ENCODE measurements at places on chromosomes 11 and 22. TPM values are rescaled to one million over a fixed set of nuclear protein-coding genes. Genes with fewer than 3 reads are reported as not detected.

GRCh38 chr11:134659882-134660281 lies 247.8 kb upstream of the B3GAT1 start:
- DNase-seq = no peak

- DNase-seq = no peak
These were observed 61.5 kb upstream of the POU2AF1 start for GRCh38 chr11:111440416-111441205.

Gene ARHGEF17
- total RNA-seq = 56.5 TPM

Gene RBM4
- total RNA-seq = 107 TPM

GRCh38 chr11:97461934-97462333 lies 1072.1 kb downstream of the JRKL start:
- no peak for DNase-seq

- DNase-seq = no peak
These were observed 131.1 kb downstream of the LDLRAD3 start for GRCh38 chr11:36074941-36075431.

DNA sequence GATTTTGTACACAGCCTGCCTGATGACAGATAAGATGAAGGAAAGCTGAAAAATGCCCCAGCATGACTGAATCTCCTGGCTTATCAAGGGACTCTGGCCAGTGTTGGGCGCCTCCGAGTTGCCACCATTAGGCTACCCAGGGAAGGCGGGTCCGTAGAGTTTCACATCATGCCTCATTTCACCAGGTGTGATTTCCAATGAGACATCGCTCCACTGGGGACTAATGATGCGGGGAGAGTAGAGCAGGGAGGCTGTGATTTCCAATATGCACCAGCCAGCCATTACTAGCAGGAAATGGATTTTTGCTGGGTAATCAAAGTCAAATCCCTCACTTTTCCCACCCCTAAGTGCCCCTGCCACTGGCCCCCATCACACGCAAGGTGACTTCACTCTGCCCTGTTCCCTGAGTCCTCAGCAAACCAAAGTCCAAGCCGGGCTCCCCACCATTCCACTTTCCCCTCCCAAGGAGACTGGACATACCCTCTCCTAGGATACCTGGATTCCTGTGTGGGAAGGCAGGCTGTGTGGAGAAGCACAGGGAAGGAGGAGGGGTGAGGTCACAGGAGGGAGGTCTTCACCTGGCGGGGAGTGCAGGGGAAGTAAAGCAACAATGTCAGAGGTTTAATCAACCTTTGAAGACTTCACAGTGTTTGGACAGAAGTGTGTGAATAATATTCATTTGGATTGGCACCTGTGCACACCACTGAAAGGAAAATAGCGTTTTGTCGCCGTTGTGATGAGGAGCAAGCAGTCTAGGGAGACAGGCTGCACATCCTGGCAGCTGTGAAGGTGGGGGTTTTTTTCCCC lies 613.3 kb upstream of the CADM1 start:
- DNase-seq = no peak

DNA sequence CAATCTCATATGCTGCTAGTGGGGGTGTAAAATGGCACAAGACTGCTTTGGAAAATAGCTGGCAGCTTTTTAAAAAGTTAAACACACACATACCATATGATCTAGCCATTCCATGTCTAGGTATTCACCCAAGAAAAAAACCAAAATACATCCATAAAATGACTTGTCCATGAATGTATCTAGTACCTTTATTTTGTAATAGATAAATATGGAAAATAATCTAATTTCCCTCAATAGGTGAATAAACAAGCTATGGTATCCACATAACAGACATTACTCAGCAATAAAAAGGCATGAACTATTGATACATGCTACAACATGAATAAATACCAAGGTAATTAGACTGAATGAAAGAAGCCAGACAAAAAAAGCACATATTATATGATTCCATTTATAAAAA lies 22.9 kb downstream of the RNF141 start:
- no peak for DNase-seq

DNA sequence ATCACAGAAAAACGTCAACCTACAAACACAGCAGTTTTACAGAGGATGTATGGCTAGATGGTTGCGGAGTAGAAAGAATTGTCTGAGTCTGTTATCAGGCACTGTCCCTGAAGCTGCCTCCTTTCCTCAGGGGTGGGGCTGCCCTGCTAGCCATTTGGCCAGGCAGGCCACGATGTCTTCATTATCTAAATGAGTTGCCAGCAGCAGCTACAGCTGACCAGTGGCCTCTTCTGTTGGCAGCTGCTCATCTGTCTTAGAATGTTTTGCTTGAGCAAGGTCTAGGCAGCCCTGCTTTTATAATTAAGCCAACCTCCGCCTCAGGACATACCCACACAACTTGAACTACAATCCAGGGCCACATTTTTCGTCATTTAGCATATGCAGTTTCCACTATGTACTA lies 17.5 kb downstream of the SLC6A5 start:
- no peak for DNase-seq

GRCh38 chr22:36081023-36081431 lies 52.4 kb upstream of the RBFOX2 start:
- DNase-seq = no peak

Gene SYCE3
- total RNA-seq = not detected

DNA sequence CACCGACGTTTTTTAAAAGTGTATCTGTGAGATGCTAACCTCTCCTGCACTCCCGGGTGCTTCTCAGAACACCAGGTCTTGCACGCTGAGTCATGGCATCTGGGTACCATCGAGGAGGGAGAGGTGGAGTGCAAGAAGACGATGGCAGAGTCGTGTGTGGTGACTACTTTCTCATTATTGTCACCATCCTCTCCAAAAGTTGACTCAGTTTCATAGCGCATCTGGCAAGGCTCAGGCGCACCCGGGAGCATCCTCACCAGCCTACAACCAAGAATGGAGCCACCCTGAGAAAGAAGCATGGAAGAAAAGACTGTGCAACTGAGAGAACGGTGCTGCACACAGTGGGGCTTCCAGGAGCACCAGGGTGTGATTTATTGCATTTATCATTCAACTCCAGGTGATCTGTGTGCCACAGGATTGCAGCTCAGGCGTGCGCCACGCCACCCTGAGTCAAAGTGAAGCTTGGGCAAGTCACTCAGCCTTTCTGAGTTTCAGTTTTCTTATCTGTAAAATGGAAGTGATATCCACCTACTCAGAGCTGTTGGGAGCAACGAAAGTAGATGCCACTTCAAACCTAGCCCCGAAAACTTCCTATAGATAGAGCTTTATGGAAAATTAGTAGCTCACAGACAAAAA lies 65.4 kb downstream of the LINC01488 start:
- peak; percentile 17 for DNase-seq

DNA sequence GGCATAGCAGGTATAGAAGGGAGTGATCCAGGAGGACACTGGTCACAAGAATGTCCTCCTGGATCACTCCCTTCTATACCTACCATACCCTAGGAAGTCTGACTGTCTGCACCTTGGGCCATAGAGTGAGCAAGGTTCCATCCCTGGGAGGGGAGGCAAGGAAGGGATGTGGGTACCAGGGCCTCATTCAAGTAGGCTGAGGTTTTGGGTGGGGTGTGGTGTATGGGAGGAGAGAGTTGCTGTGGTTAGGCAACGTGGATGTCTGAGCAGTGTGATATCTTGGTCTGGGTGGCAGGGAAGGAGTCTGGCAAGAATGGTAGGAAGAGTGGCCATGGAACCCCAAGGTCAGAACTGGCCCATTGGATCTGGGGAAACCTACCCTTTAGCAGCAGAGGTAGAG lies 13.2 kb downstream of the PPFIBP2 start:
- no peak for DNase-seq

All from lower lobe of right lung (tissue), 2 donors.